Urinary bladder (tissue), 4 donors: ENCODE measurements at places on chromosomes 6 and 20. TPM values are rescaled to one million over a fixed set of nuclear protein-coding genes. Genes with fewer than 3 reads are reported as not detected.

GRCh38 chr6:31270788-31271640, 878 bp downstream of the HLA-C start:
- no peak for DNase-seq

DNA sequence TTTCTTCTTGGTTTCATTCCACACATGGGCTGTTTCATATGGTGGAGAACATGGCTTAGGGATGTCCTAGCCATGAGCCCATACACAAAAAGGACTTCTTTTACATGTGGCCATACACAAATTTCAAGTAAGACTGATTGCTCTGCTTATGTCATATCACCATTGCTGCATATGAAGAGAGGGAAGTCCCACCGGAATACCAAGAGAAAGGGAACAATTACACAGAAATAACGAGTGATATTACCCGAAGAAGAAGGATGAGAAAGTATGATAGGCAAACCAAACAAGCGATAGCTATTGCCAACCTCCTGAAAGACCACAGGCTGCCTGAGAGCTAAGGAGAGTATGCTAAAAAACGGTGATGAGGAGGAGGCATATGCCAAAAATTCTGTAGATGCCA, 70.5 kb upstream of the TNFRSF21 start:
- no peak for DNase-seq

GRCh38 chr6:8030920-8031319, 33.3 kb downstream of the BLOC1S5 start:
- DNase-seq: no peak

DNA sequence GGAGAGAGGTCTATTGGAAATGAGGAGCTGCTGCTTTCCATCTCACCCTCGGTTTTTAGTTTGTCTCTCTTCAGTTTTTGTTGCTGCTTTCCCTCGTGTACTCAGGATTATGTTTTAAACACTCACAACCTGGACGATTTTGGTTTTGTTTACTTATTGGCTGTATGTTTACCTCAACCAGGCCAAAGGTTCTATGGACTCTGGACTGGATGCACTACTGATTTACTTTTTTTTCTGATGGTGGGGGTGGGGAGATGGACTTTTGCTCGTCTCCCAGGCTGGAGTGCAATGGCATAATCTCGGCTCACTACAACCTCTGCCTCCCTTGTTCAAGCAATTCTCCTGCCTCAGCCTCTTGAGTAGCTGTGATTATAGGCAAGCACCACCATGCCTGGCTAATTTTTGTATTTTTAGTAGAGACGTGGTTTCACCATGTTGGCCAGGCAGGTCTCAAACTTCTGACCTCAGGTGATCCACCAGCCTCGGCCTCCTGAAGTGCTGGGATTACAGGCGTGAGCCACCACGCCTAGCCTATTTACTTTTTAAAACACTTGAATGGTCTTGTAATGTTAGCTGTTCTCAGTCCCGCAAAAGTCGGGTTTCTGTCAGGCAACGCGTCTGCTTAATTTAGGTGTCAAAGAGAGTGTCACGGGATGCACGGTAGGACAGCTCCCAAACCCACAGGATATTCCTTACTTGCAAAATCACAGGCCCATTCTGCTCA, 148.2 kb upstream of the RIPOR2 start:
- no peak for DNase-seq

Gene FNDC11
- total RNA-seq: 0.63 TPM

- DNase-seq: no peak
Measured at GRCh38 chr6:129539032-129539431, 170.9 kb downstream of the ARHGAP18 start.

DNA sequence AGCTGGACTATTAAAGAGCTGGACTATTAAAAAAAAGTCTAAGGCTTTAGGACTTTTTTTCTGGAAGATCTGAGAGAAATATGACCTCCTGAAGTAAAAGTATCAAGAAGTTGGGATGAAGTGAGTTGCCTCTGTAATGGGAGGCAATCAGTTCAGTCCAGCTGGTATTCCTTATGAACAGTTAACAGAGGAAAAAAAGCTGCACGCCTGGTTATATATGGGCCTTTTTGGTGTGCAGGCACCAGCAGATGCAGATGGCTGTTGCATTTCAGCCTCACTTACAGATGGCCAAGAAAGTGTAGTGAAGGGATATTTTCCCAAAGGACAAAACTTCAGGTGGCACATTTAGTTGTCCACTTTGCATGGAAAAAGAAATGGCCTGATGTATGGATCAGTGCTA, 70.3 kb upstream of the ELOVL5 start:
- DNase-seq: no peak

- DNase-seq: no peak
Measured at GRCh38 chr6:43746613-43747102, 23.4 kb upstream of the VEGFA start.

DNA sequence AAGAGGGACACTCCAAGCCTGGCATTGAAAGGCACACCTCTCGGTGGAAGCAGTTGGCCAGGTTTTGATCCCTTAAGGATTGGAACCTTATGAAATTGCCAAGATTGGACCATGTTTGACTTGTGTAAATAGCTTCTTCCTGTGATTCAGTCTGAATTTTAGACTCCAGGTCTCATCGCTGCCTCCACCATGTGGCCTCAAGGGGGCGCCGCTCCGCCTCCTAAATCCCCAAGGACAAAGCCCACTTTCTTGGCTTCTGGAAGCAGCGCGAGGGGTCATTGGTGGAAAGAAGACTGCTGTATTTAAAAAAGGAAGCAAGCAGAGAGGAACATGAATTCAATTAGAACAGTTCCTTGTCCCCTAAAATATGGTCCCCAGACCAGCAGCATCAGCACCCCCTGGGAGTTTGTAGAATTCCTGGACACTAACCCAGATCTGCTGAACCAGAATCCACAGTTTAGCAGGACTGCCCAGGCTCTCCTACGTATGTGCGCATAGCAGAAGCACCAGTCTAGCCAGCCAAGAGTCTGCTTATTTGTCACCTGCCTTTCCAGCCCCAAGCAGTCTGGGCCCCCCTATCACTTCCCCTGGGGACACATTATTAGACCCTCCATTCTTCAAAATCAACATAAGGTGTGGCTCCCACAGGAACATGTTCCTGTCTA, 108.5 kb downstream of the LY86 start:
- DNase-seq: no peak

Gene SLC4A11
- 0.37 TPM for total RNA-seq

DNA sequence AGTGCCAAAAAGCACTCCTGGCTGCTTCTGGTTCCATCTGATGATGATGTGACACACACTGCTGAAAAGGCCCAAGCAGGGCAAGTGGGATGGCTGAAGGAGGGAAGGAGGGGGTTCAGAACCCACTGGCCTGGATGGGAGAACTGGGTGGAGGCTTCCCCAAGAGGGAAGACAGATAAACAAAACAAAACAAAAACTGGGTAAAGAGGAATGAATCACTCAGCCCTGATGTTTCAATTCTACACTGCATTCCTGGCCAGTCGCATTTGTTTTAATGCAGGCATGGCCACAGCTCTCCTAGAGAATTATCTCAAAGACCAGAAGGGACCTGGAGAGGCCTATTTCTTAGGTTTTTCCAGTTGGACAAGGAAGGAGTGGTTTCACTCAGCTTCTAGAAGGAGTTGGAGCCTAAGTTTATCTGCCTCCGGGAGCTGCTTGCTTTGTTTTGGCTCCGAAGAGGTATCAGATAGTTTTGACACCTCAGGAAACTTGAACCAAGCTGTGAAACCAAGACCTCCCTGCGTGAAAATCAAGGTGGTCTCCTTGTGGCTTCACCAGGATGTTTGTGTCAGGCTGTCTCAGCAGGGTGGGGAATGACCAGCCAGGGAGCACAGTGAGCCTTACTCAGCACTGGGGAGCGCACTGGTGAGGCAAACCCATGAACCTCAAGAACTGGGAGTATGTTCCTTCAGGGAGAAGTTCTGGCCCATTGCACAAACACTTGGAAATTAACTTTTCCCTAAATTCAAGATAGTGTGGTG, 16.1 kb downstream of the TTPAL start:
- no peak for DNase-seq

DNA sequence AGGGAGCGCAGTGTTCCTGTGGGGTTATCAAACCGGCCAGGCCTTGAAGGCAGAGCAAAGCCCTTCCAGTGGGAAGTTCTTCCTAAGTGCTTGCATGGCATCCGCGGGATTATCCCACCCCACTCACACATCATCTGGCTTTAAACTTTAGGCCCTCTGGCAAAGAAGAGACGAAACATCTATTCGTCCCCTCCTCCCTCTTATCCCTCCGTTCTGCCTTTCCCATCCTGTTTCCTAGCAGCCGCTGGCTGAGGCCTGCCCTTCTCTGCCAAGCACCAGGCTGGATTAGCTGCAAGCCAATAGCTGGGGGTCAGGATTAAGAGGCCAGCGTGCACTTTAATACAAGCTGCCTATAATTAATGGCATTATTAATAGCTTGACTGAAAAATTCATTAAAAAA, 621.0 kb downstream of the PKHD1 start:
- no peak for DNase-seq

DNA sequence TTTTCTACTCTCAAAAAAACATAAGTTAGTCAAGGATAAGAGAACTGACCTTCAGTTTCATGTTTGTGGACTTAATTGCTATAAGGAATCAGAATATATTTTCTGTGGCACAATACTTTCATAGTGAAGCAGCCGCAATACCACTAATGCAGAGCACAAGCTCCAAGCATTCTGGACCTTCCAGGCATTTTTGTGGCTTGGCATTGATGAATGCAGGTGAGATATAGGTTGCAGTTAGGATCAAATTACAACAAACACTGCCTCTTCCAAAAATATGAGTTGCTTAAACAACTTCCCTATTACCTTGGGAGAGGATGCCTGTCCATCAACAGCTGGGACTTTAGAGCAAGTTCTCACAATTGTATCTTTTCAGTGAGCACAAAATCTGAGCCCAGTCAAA, 162.8 kb upstream of the RSPO3 start:
- DNase-seq: no peak

DNA sequence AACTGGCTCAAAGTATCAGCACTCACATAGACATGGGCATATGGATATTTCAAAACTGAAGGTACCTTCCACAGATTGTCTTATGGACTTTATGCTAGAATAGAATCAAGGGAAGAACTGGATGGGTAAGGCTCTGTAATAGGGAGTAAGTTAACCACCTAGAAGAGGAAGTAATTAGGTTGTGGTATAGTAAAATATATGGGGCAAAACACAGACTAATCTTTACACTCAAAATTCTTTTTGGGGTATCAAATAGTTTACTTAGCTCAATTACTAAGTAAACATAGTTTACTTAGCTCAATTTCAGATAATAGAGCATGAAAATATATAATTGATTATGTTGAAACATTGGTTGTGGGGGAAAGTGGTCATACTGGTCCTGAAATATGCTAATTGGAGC, 94.2 kb upstream of the ATXN1 start:
- no peak for DNase-seq

Gene DSTN
- total RNA-seq: 589 TPM

Gene DPPA5
- total RNA-seq: not detected

Gene MEI4
- total RNA-seq: 0.21 TPM

- no peak for DNase-seq
Measured at GRCh38 chr6:166932116-166932515, 24.2 kb downstream of the RNASET2 start.
